ENCODE measurements at places on chromosomes 1 and 21. TPM values are rescaled to one million over a fixed set of nuclear protein-coding genes. Genes with fewer than 3 reads are reported as not detected.

DNA sequence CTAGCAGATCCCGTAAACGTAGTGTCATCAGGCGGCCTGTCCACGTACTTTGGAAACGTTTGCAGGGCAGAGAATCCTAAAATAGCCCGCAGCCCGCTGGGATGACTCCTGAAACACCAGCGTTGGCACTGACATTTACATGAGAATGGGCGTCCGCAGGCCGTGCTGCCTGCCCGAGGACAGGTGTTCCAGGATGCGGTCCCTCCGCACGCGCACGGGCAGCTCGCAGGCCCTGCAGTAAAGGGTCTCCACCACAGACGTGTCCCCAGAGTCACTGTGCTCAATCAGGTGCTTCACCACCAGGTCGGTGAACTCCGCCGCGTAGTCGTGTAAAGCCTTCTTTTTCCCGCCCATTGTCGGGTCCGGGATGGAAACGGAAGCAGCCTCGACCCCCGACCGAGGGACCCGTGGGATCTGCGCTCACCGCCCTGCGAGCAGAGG is 5.8 kb upstream of the CCDC27 start:
- peaks cover 7% of the 10 kb centered on the region for H3K36me3 ChIP-seq
- peak overlapping the region; percentile 81 for H3K4me3 ChIP-seq
- H3K4me1 ChIP-seq = peaks cover 20% of the 10 kb centered on the region

- H3K4me3 ChIP-seq = peak overlapping the region; percentile 88
- H3K4me1 ChIP-seq = peaks cover 70% of the 10 kb centered on the region
- H3K36me3 ChIP-seq = peaks cover 38% of the 10 kb centered on the region
Observed at GRCh38 chr1:40383488-40384412, 10.2 kb downstream of the SMAP2 start.

- peak; percentile 33 for DNase-seq
- H3K36me3 ChIP-seq = no peaks in the 10 kb centered on the region
Observed at GRCh38 chr1:230827801-230828200, 40.5 kb downstream of the C1orf198 start.

- no peak overlapping the region for H3K27ac ChIP-seq
- DNase-seq = no peak
- no peak overlapping the region for H3K4me3 ChIP-seq
- no peaks in the 10 kb centered on the region for H3K27me3 ChIP-seq
- H3K4me1 ChIP-seq = no peaks in the 10 kb centered on the region
Observed at GRCh38 chr1:180435566-180435965, 66.8 kb downstream of the ACBD6 start.

- no peaks in the 10 kb centered on the region for H3K27me3 ChIP-seq
- no peaks in the 10 kb centered on the region for H3K4me1 ChIP-seq
- H3K27ac ChIP-seq = no peak overlapping the region
Observed at GRCh38 chr1:222557148-222557547, 9.2 kb upstream of the HHIPL2 start.

GRCh38 chr1:223133824-223134435 is 9.1 kb downstream of the TLR5 start:
- no peak overlapping the region for H3K27ac ChIP-seq
- H3K27me3 ChIP-seq = peaks cover 59% of the 10 kb centered on the region
- peak overlapping the region; percentile 13 for H3K4me3 ChIP-seq
- H3K4me1 ChIP-seq = peaks cover 2% of the 10 kb centered on the region

DNA sequence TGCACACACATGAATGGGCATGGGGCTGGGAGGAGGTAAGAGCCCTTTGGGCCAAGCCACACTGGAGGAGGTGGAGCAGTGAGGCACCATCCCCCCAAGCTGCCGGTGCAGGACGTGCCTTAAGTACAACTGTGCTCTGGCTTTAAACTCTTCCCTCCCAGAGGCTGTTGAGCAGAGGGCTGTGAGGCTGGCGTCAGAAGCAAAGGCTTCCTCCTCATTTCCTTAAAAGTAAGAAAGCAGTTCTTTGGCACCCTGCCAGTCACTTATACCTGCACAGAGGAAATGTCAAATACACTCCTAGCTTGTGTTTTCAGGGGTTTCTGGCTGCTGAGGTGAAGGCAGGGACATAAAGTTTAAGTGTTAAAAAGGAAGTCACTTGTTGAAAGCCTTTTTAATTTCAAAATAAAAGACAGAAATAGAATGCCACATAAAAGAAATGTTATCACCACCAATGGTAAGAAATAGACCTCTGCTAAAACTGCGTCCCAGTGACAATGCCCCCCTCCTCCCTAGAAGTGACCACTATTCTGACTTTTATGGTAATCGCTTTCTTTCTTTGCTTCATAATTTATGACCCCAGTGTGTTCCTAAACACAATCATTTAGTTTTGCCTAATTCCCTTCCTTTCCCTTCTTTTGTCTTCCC is 33.0 kb downstream of the LAMC2 start:
- DNase-seq = peak; percentile 77
- no peak overlapping the region for H3K27ac ChIP-seq
- peaks cover 6% of the 10 kb centered on the region for H3K27me3 ChIP-seq
- H3K36me3 ChIP-seq = no peaks in the 10 kb centered on the region

PGLYRP4 gene
- total RNA-seq = not detected

GRCh38 chr1:179708434-179709195 is 34.5 kb upstream of the FAM163A start:
- no peak overlapping the region for H3K27ac ChIP-seq
- no peak overlapping the region for H3K4me3 ChIP-seq
- no peaks in the 10 kb centered on the region for H3K27me3 ChIP-seq
- no peak for DNase-seq
- no peaks in the 10 kb centered on the region for H3K36me3 ChIP-seq

DNA sequence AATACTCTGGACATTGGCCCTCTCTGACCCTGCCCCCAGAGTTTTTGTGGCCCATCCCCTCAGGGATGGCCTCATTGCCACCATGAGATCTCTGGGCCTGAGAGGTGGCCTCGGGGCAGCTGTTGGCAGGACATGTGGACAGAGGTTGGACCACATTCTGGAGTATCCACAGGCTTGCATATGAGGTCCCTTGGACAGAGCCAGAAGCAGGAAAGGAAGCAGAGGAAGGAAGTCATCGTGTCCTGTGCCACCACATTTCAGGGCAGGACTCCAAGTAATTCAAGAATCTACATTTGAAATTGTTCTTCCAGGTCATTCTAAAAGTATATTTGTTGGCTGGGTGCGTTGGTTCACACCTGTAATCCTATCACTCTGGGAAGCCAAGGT is 95.9 kb upstream of the PPP2R5A start:
- no peak for DNase-seq
- H3K4me3 ChIP-seq = no peak overlapping the region
- peaks cover 12% of the 10 kb centered on the region for H3K27me3 ChIP-seq
- H3K4me1 ChIP-seq = peaks cover 36% of the 10 kb centered on the region
- peaks cover 5% of the 10 kb centered on the region for H3K36me3 ChIP-seq

DNA sequence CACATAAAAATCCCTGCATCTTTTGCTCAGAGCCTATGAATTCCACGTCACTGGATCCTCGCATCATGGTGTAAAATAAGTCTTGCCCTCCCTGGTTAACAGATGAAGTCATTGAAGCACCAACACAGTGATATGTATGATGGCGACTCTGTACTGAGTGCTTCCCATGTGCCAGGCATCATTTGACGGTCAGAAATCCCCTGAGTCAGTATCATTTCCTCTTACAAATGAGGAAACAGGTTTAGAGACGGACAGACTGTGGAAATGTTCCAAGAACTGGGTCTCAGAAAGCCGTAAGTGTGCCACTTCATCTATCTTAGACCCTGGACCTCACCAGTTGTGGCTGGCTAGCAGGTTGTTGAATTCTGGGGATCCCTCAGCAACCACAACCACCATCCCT is 5.1 kb upstream of the OLFML2B start:
- no peak for DNase-seq
- no peaks in the 10 kb centered on the region for H3K36me3 ChIP-seq
- H3K4me3 ChIP-seq = no peak overlapping the region
- no peak overlapping the region for H3K27ac ChIP-seq
- peaks cover 55% of the 10 kb centered on the region for H3K27me3 ChIP-seq
- peaks cover 8% of the 10 kb centered on the region for H3K4me1 ChIP-seq

KCNA3 gene
- total RNA-seq = 29.5 TPM

All from activated CD4-positive, alpha-beta T cell treated with anti-CD3 and anti-CD28 coated beads, Interleukin-2, amount 10 ng/mL, durations not matched to agents 24 days and 14 days (primary cell).